ENCODE measurements at places on chromosomes 5 and 9.

- DNase-seq: no peak
Measured at GRCh38 chr5:5686356-5686755, 263.9 kb downstream of the ICE1 start.

DNA sequence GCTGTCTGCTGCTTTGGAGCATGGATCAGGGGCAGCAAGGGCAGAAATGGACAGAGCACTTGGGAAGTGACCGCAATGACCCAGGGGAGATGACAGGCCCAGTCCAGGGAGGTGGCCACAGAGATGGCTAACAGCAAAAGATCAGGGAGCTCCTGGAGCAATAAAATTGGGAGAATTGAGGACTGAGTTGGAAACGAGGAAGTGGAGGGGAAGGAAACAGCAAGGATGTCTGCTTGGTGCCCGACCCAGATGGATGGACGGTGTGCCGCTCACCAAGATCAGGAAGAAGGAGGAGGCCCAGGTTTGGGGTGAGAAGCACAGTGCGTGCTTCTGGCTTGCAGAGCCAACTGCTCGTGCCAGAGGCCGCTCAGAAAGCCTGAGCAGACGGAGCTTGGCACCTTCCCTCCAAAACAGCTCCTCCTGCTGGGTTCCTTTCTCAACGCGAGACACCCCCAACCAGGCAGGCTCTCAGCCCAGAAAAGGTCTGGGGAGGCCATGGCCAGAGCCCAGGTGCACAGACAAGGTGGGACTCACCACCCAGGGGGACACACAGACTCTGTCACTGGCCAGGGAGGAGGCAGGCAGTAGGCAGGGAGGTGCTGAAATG lies 1.7 kb upstream of the SLC34A1 start:
- no peak for DNase-seq

DNA sequence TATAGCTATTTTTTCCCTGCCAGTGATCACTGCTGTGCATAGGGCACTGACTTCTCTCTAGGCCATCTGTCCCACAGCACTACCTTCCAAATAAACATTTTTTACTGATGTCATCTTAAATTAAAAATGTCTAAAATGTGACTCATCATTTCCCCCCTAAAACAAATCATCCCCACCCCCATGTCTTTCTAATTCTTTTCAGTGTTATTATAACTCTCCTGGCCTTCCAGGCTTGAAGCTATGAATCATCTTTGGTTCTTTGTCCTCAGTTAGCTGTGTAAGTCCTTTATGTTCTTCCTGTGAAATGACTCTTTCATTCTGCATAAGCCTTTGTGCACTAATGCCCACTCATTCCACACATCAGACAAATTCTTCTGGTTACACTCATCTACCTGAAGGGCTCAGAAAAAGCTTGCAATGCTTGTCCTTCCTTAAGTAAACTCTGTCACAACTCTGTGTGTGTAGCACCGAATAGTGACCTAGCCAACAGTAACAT lies 78.1 kb downstream of the CFAP95 start:
- no peak for DNase-seq

GRCh38 chr5:95042037-95042436 lies 242.9 kb downstream of the MCTP1 start:
- DNase-seq: no peak

DNA sequence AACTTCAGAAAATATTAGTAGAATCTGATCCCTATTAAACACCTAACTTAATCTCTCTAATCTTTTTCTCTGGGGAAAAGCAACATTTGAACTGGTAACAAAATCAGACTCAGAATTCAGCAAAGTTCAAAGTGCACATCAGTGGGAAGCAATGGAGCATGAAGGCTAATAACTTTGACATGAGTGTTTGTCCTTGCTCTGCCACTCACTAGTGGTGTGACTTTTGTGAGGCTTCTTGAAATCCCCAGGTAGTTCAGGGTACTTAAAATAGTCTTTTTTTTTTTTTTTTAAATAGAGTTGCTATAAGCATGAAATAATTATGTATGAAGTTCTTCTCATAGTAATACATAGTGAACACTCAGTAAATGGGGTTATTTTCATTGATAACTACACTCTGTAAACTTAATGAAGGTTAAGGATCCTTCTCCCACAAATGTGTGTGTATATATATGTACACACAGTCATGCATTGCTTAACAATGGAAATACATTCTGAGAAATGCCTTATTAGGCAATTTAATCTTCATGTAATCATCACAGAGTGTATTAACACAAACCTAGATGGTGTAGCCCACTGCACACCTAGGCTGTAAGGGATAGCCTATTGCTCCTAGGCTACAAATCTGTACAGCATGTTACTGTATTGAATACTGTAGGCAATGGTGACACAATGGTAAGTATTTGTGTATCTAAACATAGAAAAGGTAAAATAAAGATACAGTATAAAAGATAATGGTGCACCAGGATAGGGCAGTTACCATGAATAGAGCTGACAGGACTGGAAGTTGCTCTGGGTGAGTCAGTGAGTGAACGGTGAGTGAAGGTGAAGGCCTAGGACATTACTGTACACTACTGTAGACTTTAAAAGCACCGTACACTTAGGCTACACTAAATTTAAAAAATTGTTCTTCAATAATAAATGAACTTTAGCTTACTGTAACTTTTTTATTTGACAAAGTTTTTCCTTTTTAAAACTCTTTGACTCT lies 73.3 kb upstream of the HMHB1 start:
- no peak for DNase-seq

DNA sequence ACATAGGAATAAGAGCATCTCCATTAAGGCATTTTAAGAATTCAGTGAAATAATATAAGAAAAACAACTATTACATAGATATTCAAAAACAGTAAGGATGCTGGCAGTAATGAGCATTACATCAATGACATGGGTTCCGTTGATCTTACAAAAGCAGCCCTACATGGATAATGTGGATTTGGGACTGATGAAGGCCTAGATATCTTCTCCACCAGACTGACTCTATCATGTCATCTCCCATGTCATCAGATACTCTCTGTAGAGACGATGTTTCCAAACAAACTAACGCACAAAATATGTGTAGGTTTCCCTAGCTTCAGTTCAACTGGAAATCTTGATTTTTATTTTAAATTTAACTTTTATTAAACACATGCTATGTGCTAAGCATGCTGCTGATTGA lies 3.6 kb downstream of the LURAP1L start:
- no peak for DNase-seq

DNA sequence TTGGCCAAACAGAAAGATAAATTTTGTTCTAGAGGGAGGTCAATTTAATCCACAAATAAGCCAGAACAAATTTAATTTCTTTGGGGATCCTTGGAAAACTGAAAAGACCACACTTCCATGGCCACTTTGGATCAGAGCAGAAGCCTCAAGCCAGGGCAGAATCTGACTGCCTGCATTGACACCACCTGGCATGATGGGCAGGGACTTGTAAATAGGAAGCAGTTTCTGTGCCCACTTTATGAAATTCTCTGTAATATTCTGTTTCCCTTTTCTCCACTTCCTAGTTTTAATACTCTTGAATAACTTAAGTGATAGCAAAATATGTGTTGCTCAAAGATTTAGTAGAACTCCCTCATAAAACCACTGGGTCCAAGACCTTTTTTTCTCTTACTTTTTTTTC lies 6.7 kb upstream of the TMEM252 start:
- no peak for DNase-seq

DNA sequence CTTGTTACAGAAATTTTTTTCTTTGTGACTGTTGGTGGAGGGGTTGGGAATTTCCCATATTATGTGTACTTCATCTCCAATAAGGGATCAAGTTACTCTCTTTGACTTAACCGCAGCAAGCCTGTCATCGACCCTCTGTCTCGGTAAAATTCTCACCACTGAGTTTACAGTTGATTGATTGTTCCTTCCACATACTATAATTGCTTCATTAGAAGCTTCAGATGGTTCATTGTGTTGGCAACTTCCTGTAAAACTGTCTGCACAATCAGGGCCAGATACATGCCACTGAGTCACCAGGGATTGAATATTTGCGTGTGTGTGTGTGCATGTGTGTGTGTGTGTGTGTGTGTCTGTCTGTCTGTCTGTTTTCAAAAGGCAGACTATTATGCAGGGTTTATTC lies 176.6 kb downstream of the ZNF462 start:
- DNase-seq: no peak

- no peak for DNase-seq
Measured at GRCh38 chr9:99457981-99458380, 235.9 kb downstream of the SEC61B start.
